HFFc6 (cell line): ENCODE measurements at places on chromosomes 11 and 22. TPM values are rescaled to one million over a fixed set of nuclear protein-coding genes. Genes with fewer than 3 reads are reported as not detected.

NDUFS8 gene
- total RNA-seq, result 224 to 235 TPM (median 232 TPM) in 3 replicates

TENM4 gene
- 20.5 to 45.3 TPM (median 41.2 TPM) in 3 replicates for total RNA-seq

MS4A4E gene
- not detected in 3 replicates for total RNA-seq

HPX gene
- total RNA-seq, result 0.32 to 0.76 TPM (median 0.63 TPM) in 3 replicates

CCT8L2 gene
- not detected in 3 replicates for total RNA-seq

CCDC73 gene
- not detected in 3 replicates for total RNA-seq

ANO3 gene
- total RNA-seq, result 0.05 TPM in 1 of 3 replicates, not detected in the others

SRPRA gene
- 151 to 163 TPM (median 160 TPM) in 3 replicates for total RNA-seq

BTBD18 gene
- not detected in 3 replicates for total RNA-seq

IL17REL gene
- total RNA-seq, result not detected in 3 replicates

C11orf65 gene
- total RNA-seq, result 0.51 and 0.86 TPM in 2 replicates

OR10D3 gene
- total RNA-seq, result not detected in 3 replicates

SPCS2 gene
- 137 to 153 TPM (median 152 TPM) in 3 replicates for total RNA-seq

NLRP6 gene
- total RNA-seq, result not detected in 2 replicates

C11orf52 gene
- 0.52 and 0.66 TPM in 2 replicates for total RNA-seq

PLAAT4 gene
- total RNA-seq, result 0.60 TPM in 2 replicates

LRRC51 gene
- 5.0 to 9.8 TPM (median 8.8 TPM) in 3 replicates for total RNA-seq

FBLN1 gene
- total RNA-seq, result 210 to 346 TPM (median 236 TPM) in 3 replicates

OR51A4 gene
- total RNA-seq, result not detected in 3 replicates

APOBEC3C gene
- 43.9 to 82.8 TPM (median 48.0 TPM) in 3 replicates for total RNA-seq

GRM5 gene
- total RNA-seq, result not detected in 3 replicates

OR6T1 gene
- not detected in 3 replicates for total RNA-seq

DDIAS gene
- 3.5 and 6.8 TPM in 2 replicates for total RNA-seq

BRSK2 gene
- total RNA-seq, result 0.17 to 0.99 TPM (median 0.51 TPM) in 3 replicates

LRP4 gene
- total RNA-seq, result 1.4 to 1.9 TPM (median 1.4 TPM) in 3 replicates

DCDC1 gene
- total RNA-seq, result not detected in 3 replicates

TBC1D22A gene
- total RNA-seq, result 20.1 to 22.5 TPM (median 22.2 TPM) in 3 replicates

OR6A2 gene
- 0.12 TPM in 1 of 3 replicates, not detected in the others for total RNA-seq

GUCY1A2 gene
- total RNA-seq, result 0.11 to 0.19 TPM (median 0.16 TPM) in 3 replicates

OR5A1 gene
- not detected in 3 replicates for total RNA-seq

DLG2 gene
- 0.23 to 0.30 TPM in 2 of 3 replicates, not detected in the other for total RNA-seq

ACCSL gene
- total RNA-seq, result not detected in 3 replicates

KRTAP5-7 gene
- total RNA-seq, result not detected in 3 replicates

OR10AG1 gene
- not detected in 3 replicates for total RNA-seq

ANO1 gene
- not detected in 3 replicates for total RNA-seq

C11orf87 gene
- total RNA-seq, result 0.09 to 0.40 TPM in 2 of 3 replicates, not detected in the other

CASP5 gene
- not detected in 2 replicates for total RNA-seq

LDHAL6A gene
- total RNA-seq, result not detected in 3 replicates

ARHGAP8 gene
- not detected in 2 replicates for total RNA-seq

SLC35C1 gene
- total RNA-seq, result 24.2 to 25.1 TPM (median 24.4 TPM) in 3 replicates

SLC7A4 gene
- total RNA-seq, result 0.07 to 0.08 TPM in 2 of 3 replicates, not detected in the other

CELF1 gene
- total RNA-seq, result 97.4 and 103 TPM in 2 replicates

GSTT2B gene
- total RNA-seq, result 32.4 to 39.7 TPM (median 38.9 TPM) in 3 replicates

SMC1B gene
- total RNA-seq, result not detected in 3 replicates

CRYBB2 gene
- 0.30 to 0.51 TPM in 2 of 3 replicates, not detected in the other for total RNA-seq

DEFB131B gene
- not detected in 3 replicates for total RNA-seq

EMID1 gene
- total RNA-seq, result not detected in 3 replicates

SMIM35 gene
- not detected in 3 replicates for total RNA-seq

DNAJC4 gene
- total RNA-seq, result 21.0 to 29.5 TPM (median 24.7 TPM) in 3 replicates

XRRA1 gene
- total RNA-seq, result 5.7 to 8.2 TPM (median 7.2 TPM) in 3 replicates
